Left lobe of liver (tissue), 2 donors: ENCODE measurements at places on chromosomes 5 and 9.

DNA sequence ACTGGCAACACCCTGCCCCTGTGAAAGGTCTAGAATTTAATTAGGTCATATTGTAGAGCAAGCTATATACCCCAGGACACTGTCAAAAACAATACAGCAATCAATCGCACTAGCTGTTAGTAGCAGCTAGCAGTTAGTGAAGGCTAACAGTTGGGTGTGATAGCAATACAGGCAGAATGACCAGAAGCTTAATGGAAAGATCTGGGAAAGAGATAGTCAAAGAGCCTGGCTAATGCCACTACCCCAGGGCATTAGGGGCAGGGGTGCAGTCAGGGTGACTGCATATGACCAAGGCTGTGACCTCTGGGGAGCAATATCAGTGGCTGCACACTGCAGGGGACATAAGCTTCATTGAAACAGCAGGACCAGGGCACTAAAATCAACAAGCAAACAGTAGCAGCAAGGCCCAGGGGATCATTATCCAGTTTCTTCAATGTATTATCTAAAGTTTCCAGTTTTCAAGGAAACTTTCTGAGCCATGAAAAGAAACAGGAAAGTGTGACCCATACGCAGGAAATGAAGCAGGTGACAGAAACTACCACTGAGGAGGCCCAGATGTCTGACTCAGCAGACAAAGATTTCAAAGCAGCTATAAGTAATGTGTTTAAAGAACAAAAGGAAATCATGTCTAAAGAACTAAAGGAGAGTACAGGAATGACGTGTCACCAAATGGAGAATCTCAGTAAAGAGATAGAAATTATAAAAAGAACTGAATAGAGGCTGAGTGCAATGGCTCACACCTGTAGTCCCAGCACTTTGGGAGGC lies 82.4 kb downstream of the ZNF354C start:
- no peak for DNase-seq

DNA sequence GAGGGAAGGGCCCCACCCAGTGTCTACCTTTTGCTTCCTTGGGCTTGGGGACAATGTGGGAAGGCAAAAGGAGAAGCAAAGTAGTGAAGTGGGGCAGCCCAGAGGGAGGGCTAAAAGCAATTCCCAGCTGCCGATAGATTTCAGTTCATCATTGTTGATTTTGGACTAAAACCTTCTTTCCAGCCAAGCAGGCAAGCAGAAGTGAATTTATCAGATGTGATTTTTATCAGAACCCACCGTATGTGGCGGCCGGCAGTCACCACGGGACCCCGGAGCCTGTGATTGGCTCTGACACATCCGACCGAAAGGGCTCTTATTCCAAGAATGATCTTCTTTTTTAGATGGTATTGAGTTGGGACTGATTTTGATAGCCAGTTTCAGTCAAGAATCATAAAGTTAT lies 559.9 kb downstream of the PSAT1 start:
- DNase-seq: no peak

GRCh38 chr9:127311239-127311741 lies 46.7 kb downstream of the GARNL3 start:
- DNase-seq: peak; percentile 77

GRCh38 chr9:92440751-92441046 lies 16.4 kb upstream of the OMD start:
- no peak for DNase-seq

- DNase-seq: no peak
Measured at GRCh38 chr5:18010053-18010452, 375.8 kb downstream of the TAF11L14 start.

- no peak for DNase-seq
Measured at GRCh38 chr5:44546286-44546685, 157.1 kb upstream of the FGF10 start.

- no peak for DNase-seq
Measured at GRCh38 chr5:129410488-129410887, 49.6 kb upstream of the ADAMTS19 start.

- no peak for DNase-seq
Measured at GRCh38 chr9:73183917-73184861, 32.5 kb downstream of the ANXA1 start.
